Aorta (tissue), 5 donors: ENCODE measurements at places on chromosomes 11 and 22. TPM values are rescaled to one million over a fixed set of nuclear protein-coding genes. Genes with fewer than 3 reads are reported as not detected.

Gene SUSD2
- 11.2 TPM for total RNA-seq

- H3K4me3 ChIP-seq: no peak overlapping the region
- H3K27me3 ChIP-seq: no peaks in the 10 kb centered on the region
- H3K27ac ChIP-seq: no peak overlapping the region
- no peak for DNase-seq
- H3K4me1 ChIP-seq: no peaks in the 10 kb centered on the region
Measured at GRCh38 chr11:111347002-111347722, 31.9 kb downstream of the POU2AF1 start.

- H3K36me3 ChIP-seq: no peaks in the 10 kb centered on the region
- no peak overlapping the region for H3K4me3 ChIP-seq
- H3K27ac ChIP-seq: no peak overlapping the region
Measured at GRCh38 chr11:96763244-96763643, 373.4 kb downstream of the JRKL start.

Gene NAV2
- 250 TPM for total RNA-seq

Gene DCHS1
- total RNA-seq: 60.8 TPM

DNA sequence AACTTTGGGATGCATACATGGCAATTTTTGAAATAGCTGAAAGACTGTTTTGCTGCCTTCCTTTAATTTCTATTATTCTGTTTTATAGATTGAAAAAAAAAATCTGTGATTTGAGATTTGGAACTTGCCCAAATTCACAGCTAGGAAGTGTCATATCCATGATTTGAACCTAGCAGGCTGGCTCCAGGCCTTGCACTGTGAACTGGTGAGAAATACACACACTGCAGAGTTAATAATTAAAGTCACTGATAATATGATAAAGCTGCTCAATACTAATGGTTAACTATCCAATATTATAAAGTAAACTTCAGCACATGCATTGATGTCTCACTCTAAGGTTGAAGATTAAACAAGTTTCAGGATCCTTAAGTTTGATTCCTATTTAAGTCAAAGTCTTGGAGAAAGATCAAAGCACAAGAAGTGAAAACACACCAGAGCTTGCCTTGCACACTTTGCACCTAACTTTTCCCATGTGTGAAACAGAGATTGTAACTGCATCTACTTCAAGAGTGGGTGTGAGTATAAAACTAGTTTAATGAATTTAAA, 150.6 kb upstream of the CCDC179 start:
- no peaks in the 10 kb centered on the region for H3K36me3 ChIP-seq
- H3K27ac ChIP-seq: no peak overlapping the region
- H3K4me3 ChIP-seq: no peak overlapping the region
- H3K4me1 ChIP-seq: no peaks in the 10 kb centered on the region

Gene DENND6B
- total RNA-seq: 2.3 TPM

DNA sequence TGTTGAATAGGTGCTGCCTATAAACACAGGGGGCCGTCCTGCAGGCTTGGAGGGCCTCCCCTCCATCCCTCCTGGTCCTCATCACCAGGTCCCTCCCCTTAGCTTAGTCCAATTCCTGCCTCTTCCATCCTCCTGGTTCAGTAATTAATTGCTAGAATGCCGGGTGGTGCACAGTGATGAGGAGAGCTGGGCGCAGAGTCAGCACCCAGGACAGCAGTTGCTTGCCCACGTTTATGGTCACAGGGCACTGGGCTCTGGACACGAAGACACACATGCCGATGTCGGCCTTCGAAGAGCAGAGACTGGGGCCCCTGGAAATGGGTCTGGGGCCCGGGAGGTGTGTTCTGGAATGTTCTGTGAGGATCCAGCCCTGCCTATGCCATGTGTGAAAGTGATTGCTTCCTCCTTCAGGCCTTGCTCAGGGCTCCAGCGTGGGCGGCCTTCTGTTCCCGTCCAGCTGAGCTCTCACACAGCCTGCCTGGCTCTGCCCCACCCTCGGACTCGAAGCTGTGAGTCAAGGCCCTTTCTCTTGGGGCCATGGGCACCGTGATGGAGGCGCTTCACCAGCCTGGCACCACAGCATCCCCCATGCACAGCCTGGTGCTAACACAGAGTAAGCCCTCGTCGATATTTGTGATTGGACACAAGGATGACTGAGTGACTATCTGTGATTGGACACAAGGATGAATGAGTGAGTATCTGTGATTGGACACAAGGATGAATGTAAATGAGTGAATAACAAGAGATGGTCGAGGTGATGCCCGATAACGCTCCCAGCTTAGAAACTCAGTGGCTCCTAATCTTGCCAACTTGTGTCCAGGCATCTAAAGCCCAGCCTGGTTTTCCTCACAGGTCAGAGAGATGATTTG, 884.7 kb downstream of the BRD1 start:
- H3K4me1 ChIP-seq: no peaks in the 10 kb centered on the region
- H3K27ac ChIP-seq: no peak overlapping the region
- no peaks in the 10 kb centered on the region for H3K27me3 ChIP-seq
- no peak for DNase-seq
- no peaks in the 10 kb centered on the region for H3K36me3 ChIP-seq
- no peak overlapping the region for H3K4me3 ChIP-seq

Gene FBLN1
- 1,512 TPM for total RNA-seq

Gene VWCE
- 3.0 TPM for total RNA-seq

DNA sequence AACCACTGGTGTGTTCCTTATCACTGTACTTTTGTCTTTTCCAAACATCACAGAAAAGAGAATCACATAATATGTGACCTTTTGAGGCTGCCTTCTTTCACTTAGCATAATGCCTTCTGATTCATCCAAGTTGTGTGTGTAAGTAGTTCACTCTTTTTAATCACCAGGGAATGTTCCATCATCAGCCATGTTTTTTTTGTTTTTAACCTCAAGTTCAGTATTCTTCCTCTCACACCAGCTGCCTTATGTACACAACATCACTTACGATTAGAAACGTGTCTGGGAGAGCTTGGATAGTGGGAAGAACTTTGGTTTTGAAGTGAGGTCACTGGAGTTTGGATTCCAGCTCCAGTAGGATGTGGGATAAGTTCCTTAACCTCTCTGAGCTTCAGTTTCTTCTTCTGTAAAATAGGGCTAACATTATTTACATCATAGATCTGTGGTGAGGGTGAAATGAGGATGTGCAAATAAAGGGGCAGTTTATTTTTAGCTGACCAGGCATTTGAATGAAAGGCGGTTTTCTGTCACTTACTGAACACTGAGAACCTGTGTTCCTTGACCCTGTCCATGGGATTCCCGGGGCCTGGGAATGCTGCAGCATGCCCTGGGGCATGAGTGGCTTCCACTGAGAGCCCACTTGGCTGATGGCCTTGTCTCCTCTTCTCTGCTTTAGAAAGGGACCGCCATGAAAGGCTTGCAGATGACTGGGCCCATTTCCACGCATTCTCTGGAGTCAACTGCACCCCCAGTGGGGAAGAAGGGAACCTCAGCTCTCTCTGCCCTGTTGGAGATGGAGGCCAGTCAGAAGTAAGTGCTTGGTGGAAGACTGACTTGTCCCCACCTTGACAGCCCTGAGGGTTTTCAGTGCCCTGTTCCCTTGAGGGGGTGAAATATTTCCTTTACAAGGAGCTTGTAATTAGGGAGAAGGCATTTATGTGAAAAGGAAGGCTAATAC, 92.6 kb downstream of the DEPDC5 start:
- H3K27me3 ChIP-seq: no peaks in the 10 kb centered on the region
- no peak overlapping the region for H3K27ac ChIP-seq
- no peaks in the 10 kb centered on the region for H3K36me3 ChIP-seq

GRCh38 chr11:132187386-132187785, 817.0 kb downstream of the NTM start:
- H3K4me3 ChIP-seq: no peak overlapping the region
- no peak overlapping the region for H3K27ac ChIP-seq
- H3K4me1 ChIP-seq: no peaks in the 10 kb centered on the region
- no peaks in the 10 kb centered on the region for H3K27me3 ChIP-seq

GRCh38 chr22:46040471-46041465, 63.8 kb upstream of the WNT7B start:
- H3K4me3 ChIP-seq: no peak overlapping the region
- no peaks in the 10 kb centered on the region for H3K4me1 ChIP-seq
